ENCODE measurements at places on chromosomes 5 and 9.

- no peak for DNase-seq
These were observed 94.5 kb upstream of the LIFR start for GRCh38 chr5:38650946-38651345.

- DNase-seq: no peak
These were observed at the start of gene GNA14 for GRCh38 chr9:77648234-77649108. GNA14 (minus strand) TSS chr9:77648322; CDS start chr9:77647793, 529 bp downstream.

- DNase-seq: no peak
These were observed 123.2 kb downstream of the RMI1 start for GRCh38 chr9:84103651-84104377.

DNA sequence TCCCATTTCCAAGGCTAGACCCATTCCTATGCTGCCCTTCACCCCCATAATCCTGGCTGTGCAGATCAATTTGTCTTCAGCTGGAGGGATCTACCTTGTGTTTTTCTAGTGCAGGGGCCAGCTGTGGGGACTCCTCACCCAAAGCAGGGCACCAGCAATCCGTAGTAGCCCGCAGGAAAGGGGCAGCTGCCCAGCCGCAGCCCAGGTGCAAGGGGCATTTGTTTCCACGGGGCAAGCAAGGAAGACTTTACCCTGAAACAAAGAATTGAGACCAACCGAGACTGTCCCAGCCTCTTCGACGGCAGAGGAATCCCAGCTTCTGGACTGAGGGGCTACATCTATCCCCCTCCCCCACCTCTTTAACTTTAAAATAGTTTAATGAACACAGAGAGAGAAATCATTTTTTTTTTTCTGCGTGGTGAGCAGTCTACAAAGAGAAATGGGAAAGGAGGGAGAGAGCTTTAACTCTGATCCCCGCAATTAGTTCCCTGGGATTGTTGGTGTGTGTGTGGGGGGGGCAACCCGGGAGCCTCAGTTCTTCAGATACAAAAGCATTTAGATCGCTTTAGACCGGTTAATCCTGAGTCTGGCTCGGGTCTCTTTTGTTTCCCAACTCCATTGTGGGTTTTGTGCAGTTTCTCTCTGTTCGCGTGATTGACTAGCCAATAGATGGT lies 10.6 kb upstream of the LHX2 start:
- no peak for DNase-seq

GRCh38 chr9:76657265-76657664 lies 107.0 kb upstream of the PCA3 start:
- no peak for DNase-seq
